ENCODE measurements at places on chromosomes 4 and X. TPM values are rescaled to one million over a fixed set of nuclear protein-coding genes. Genes with fewer than 3 reads are reported as not detected.

The MMRN1 gene
- total RNA-seq = 67.4 TPM

- no peaks in the 10 kb centered on the region for H3K4me1 ChIP-seq
- DNase-seq = no peak
- H3K4me3 ChIP-seq = no peak overlapping the region
- H3K36me3 ChIP-seq = no peaks in the 10 kb centered on the region
Measured at GRCh38 chrX:19448077-19448476, 67.2 kb downstream of the MAP3K15 start.

DNA sequence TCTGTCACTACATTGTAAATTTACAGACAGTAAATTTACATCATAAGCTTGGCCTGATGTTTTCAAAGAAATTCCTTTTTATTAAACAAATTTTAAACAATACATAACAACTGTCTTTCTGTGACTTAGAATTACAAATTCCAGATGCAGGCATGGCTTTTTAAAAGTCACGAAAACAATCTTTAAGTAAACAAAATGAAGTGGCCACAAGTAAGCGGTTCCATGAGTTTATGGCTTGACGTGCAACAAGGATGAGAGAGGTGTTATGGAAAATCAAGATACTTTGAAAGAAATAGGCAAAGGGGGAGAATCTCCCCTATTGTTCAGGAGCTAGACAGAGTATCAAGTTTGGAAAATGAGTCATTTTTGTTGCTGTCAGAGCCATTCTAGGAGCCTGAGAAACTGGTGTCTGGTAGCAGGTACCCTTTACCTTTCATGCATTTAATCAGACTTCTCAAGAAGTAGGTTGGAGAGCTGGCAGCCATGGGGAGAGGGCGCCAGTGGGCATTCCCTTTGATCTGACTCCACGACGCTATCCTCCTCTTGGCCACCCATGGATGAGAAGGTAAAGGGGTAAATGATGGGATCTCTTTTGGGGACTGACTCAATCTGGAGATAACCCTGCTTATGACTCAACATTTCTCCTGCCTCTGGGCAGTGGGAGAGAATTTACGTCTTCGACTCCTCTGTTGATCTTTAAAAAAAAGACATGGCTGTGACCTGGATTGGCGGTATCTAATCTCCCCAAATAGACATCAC lies 217.2 kb downstream of the SPRY1 start:
- DNase-seq = no peak
- H3K36me3 ChIP-seq = no peaks in the 10 kb centered on the region
- H3K4me3 ChIP-seq = no peak overlapping the region
- no peak overlapping the region for H3K27ac ChIP-seq

- H3K36me3 ChIP-seq = no peaks in the 10 kb centered on the region
- no peak overlapping the region for H3K4me3 ChIP-seq
- H3K27me3 ChIP-seq = no peaks in the 10 kb centered on the region
- DNase-seq = no peak
- H3K27ac ChIP-seq = no peak overlapping the region
Measured at GRCh38 chr4:62402088-62402806, 1202.1 kb downstream of the ADGRL3 start.

DNA sequence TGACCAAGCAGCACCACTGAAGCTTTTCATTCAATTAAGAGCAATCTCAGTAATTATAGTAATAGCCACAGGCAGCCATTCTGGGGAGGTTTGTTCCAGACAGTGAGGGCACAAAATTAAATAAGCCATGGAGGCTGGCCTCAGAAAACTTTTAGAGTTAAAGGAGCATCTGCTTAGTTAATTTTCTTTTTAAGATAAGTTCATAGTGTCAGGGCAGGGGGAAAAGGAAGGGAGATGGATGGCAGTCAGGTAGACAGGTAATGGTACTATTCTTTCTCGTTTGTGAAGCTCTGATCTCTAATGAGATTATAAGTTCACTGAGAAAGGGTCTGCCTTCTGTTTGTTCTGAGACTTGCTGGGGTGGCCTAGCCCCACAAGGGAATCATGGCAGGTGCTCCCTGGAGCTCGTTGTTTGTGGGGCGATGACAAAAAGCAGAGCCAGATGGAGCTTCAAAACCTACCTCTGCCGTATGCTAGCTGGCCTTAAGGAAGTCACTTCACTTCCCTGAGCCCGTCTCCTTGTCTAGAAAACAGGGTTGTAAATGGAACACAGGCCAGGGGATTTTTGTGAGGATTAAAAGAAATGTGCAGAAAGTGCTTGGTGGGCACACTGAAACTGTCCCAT lies 44.6 kb upstream of the FGFBP2 start:
- no peak overlapping the region for H3K4me3 ChIP-seq
- no peaks in the 10 kb centered on the region for H3K36me3 ChIP-seq
- no peaks in the 10 kb centered on the region for H3K4me1 ChIP-seq

DNA sequence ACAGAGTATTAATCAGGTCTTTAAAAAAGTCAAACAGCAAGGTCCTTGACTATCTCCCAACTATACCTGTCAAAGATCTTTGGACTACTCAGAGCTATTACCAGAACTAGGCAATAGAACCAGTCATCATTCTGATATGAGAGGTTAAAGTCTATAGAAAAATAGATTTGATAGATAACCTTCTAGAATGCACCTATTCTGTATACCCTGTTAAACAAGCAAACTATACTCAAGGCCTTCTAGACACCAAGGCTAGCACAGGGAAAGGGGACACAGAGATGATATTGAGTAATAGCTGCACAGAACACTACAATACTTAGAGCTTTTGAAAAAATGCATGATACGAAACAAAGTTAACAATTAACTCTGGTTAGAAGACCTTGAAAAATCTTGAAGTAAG lies 149.5 kb downstream of the NR3C2 start:
- H3K27ac ChIP-seq = no peak overlapping the region
- H3K36me3 ChIP-seq = no peaks in the 10 kb centered on the region
- H3K27me3 ChIP-seq = no peaks in the 10 kb centered on the region
- peaks cover 7% of the 10 kb centered on the region for H3K4me1 ChIP-seq

DNA sequence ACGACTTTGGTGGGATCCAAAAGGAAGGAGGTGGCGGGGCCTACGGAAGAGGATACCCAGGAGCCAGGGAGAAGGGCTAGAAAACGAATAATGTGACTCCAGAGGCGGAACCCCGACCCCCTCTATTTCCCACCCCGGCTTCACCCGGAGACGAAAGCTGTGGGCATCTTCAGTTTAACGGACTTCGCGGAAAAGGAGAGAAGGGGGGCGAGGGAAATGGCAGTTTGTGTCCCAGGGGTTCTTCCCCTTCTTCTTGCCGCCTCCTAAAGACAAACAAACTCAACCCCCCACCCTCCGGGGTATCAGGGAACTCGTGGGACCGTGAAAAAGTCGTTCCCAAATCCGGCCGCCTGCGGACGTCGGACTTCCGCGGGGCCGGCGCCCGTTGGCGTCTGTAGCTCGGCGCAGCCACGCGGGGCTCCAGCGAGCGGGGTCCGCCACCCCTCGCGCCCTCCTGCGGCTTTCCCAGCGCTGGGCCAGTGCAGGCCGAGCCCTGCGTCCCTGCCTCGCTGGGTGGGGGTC lies 3.6 kb upstream of the LEF1 start:
- H3K27me3 ChIP-seq = peaks cover 50% of the 10 kb centered on the region
- peak overlapping the region; percentile 68 for H3K4me3 ChIP-seq
- peak overlapping the region; percentile 79 for H3K27ac ChIP-seq
- no peaks in the 10 kb centered on the region for H3K36me3 ChIP-seq
